Brain pericyte (primary cell): ENCODE measurements at places on chromosomes 1 and 21.
A peak's percentile ranks its signal among the peaks of the same experiment; 100 is the strongest.

DNA sequence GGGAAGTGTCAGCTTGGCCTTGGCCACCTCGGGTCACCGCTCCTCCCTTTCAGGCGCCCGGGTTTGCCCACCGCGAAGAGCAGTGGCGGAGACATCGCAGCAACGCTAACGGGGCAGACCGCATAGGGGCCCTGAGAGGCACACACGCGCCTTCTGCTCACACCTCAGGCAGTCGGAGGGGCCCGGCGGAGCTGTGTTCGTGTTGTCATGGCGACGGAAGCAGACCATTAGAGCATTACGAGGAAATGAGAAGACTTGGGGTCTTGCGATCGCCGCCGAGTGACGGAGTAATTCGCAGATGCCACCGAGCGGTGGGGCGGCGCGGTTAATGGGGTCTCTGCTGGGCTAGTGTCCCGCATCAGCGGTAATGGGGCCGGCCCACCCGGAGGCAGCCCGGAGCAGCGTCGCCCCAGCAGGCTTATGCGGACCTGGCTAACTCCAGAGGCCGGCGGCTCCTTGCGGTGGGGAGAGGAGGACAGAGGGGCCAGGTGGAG is 144.1 kb downstream of the TNR start:
- DNase-seq, result no peak

DNA sequence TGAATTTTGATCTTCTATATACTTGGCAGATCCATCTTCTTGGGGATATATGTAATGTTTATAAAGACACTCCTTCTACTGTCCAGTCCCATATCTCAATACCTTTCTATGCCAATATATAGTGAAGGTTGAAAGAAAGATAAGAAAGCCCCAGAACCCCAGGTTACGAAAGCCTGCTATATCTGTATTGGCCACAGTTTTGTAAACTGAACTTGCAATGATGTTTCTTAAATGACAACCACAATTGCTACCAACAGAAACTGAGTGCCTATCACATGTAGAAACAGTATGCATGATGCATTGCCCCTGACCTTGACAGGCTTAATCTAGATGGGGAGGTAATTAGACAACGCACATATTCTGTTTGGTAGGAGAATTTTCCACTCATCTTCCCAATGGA is 7.8 kb upstream of the RIMKLA start:
- no peak for DNase-seq

GRCh38 chr1:158534496-158534895 is 19.7 kb downstream of the OR6Y1 start:
- no peak for DNase-seq

- DNase-seq, result no peak
Measured at GRCh38 chr1:190277107-190277506, 200.6 kb downstream of the BRINP3 start.

DNA sequence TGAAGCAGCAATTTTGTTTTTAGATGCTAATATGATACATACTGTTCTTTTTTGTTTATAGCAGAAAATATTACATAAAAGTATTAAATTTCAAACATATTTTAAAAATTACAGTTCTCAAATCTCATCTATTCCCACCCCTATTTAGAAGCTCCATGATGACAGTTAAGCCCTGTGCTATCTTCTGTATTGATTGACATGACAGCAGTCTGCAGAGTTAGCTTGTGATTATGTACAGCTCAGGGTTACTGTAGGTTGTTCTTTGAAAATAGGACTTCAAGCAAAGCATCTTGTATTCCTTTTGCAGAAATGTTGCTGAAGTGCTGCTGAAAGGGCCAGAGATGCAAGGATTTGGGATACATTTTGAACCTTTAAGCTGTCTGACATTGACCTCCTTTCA is 8.2 kb downstream of the GPSM2 start:
- no peak for DNase-seq

GRCh38 chr1:114468710-114469468 is 42.1 kb downstream of the TRIM33 start:
- DNase-seq, result no peak

DNA sequence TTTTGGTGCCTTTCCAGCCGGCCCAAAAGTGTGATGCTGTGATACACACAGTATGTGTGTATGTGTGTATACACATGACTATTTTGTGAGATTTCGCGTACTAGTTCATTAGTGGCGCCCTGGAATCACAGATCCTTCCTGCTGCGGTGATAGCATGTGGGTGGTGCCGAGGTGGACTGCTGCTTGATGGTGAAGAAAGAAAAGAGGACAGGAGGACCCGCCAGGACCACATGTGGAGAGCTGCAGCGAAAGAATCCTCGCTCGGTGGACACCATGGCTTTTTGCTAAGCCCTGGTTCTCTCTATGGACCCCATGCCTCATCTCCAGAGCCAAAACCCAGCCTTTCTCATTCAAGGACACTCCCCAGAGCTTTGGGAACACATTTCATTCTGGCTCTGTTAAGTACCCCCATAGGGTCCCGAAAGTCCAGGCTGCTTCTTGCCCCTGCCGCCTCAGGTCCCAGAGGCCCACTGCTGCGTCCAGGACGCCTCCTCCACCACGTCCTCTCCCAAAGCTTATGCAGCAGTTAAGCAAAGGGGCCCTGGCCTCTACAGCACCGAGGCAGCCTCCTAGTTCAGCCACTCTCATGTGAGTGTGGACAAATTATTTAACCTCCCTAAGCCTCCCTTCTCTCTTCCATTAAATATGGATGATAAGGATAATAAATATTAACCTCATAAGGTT is 32.8 kb upstream of the COX20 start:
- no peak for DNase-seq

GRCh38 chr1:111738436-111739193 is 580 bp downstream of the INKA2 start:
- DNase-seq, result no peak

- DNase-seq, result no peak
Measured at GRCh38 chr1:231446138-231446537, 24.1 kb upstream of the EGLN1 start.

- no peak for DNase-seq
Measured at GRCh38 chr1:29786791-29787732, 550.7 kb downstream of the PTPRU start.

DNA sequence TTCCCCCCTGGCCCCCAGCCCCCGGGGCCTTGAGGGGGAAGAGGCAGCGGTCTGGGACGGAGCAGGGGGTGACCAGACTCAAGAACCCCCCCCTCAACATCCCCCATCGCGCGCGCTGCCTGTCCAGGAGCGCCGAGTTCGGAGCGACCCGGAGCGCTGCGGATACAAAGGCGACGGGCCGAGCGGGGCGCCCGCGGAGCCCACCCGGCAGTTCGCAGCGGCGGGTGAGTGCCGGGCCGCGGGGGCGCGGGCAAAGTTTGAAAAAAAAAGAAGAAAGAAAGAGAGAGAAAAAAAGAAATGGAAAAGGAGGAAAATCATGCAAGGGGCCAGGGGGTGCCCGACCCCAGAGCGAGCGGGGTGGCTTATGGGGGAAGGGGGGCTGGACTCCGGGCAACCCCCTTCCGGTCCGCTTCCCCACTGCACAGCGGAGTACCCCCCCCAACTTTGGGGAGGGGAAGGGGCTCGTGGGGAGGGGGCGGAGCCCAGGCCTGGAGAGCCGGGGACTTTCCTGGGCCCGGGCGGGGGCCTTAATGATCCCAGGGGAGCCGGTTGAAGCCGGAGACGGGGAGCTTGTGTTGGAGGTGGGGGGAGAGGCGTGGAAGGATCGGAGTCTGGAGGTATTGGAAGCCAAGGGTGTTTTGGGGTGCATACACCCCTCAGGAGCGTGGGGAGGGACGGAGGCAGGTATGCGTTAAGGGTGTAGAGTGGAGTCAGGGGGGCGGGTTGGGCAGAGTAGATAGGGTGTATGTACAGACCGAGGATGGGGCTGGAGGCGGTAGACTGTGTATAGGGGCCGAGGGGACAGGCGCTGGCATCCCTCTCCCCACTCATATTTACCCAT is 502 bp downstream of the VANGL2 start:
- DNase-seq, result no peak

- DNase-seq, result no peak
Measured at GRCh38 chr1:32716312-32717148, 14.0 kb upstream of the SYNC start.

- no peak for DNase-seq
Measured at GRCh38 chr1:159755451-159756007, 25.2 kb upstream of the DUSP23 start.

GRCh38 chr1:116586741-116587143 is 15.9 kb upstream of the CD58 start:
- peak; percentile 42 for DNase-seq

- no peak for DNase-seq
Measured at GRCh38 chr1:243526180-243526579, 270.3 kb downstream of the SDCCAG8 start.

GRCh38 chr1:18116777-18117176 is 9.2 kb downstream of the IGSF21 start:
- DNase-seq, result no peak

DNA sequence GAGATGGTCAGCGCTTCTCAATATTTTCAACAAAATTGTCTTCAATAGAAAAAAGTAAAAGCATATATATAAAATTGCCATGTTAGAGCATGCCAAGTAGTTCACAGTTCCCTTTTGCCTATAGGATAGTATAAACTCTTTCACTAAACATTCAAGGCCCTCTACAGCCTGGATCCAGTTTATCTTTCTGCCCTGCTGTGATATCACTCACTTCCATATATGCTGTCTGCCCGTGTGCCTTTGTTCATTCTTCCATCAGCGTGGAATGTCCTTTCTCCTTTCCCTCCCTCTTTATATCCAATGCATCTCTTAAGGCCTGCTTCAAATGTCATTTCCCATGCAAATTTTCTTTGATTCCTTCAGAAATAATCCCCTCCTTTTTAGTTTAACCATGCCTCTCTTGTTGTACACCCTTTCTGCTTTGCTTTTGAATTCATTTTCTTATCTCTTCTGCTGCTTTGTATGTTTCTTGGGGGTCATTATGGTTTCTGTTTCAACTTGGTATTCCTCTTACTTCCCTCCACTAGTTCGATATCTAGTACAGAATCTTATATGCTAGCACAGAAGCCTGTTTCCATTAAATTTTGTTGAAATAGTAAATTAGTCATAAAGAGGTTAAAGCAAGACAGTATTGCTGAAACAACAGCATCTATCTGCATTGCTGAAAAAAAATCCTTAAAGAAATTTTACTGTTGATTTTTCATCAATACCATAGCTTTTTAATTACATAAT is 44.7 kb downstream of the XCL2 start:
- DNase-seq, result no peak

- no peak for DNase-seq
Measured at GRCh38 chr1:204065174-204065985, 7.5 kb upstream of the SOX13 start.

DNA sequence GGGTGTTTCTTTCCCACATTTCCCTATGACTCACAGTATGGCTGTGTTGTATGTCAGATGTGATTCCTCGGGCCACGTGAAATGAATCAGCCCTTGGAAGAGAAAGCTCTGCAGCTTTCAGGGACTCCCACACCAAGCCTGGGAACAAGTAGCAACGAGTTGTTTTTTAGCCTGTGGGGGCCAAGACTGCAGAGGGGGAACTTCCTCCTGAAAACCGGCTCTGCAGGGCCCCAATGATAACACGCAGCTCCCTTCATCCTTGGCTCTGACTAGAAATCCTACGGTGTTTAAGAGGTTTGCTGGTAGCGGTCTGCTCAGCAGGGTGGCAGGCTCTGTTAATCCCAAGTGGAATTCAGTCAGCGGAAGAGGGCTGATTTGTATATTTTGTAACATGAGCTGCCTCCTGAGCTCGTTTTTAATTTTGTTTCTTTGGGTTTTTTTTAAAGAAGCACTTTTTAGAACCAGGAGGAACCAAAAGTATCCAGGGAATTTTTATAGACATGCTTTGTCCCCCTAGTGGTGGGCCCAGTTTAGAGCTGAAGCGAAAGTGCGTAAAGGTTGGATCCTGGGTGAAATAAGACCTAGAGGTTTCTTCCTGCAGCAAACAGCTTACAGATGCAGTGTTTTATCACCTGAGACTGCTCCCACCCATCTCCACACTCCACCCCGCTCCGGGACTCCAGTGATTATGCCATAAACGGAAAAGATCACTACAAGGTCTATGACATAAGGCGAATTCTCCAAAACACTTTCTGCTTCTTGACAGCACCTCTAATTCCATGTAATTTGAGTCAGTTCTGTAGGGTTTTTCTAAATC is 48.8 kb downstream of the LAMC2 start:
- DNase-seq, result peak; percentile 98

GRCh38 chr21:14890141-14890540 is 174.7 kb downstream of the NRIP1 start:
- no peak for DNase-seq

DNA sequence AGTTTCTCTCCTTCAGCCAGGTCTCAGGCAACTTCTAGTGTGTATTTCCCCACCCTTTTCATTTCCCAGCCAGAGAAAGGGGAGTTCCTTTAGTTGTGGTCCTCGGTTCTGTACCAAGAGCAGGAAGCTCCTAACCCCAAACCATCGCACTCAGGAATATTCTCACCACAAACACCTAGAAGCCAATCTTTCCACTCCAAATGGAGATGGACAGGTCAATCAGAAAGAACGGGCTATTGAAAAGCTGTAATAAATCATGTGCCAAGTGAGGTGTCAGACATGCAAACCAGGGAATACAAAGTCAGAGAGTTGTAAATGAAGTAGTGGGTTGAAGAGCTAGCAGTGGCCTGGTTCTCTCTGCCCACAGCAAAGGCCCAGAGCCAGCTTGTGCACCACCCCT is 77.2 kb downstream of the KCNN3 start:
- no peak for DNase-seq

- no peak for DNase-seq
Measured at GRCh38 chr1:225890346-225891228, 1.6 kb upstream of the LEFTY1 start.

DNA sequence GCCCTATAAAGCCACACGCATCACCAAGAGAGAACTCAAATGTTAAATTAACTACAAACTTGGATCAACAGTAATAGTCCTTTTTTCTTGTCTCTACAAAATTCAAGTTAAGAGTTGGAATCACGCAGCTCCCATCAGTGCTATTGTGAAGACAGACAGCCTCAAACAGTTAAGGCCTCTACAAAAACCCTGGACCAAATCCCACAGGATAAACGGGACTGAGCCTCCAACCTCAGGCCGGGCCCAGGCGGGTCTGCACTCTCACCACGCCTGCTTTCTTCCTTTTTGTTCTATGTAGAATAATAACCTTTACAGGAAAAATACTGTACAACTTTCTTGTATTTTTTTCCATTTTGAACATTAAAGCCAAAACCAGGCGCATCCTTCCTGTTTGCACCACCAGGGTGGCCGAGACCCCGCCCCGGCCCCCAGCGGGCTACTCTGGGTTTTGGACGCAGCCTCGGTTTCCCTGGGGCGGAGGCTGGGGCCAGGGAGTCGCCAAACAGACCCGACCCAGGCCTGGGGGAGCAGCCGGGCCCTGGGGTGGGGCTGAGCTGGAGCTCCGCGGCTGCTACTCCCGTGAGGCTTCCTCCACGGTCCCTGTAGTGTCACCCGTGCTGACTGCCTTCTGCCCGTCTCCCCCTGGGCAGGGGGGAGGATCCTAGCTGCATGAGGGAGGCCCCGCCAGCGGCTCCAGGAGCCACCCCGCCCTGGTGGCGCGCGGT is 158.4 kb downstream of the CASZ1 start:
- no peak for DNase-seq

GRCh38 chr1:45134461-45134873 is 71.9 kb downstream of the ZSWIM5 start:
- no peak for DNase-seq
